ENCODE measurements at places on chromosomes 5 and 9. TPM values are rescaled to one million over a fixed set of nuclear protein-coding genes. Genes with fewer than 3 reads are reported as not detected.
A peak's percentile ranks its signal among the peaks of the same experiment; 100 is the strongest.

GRCh38 chr5:116404016-116404415 lies 170.6 kb downstream of the SEMA6A start:
- no peak for DNase-seq

DNA sequence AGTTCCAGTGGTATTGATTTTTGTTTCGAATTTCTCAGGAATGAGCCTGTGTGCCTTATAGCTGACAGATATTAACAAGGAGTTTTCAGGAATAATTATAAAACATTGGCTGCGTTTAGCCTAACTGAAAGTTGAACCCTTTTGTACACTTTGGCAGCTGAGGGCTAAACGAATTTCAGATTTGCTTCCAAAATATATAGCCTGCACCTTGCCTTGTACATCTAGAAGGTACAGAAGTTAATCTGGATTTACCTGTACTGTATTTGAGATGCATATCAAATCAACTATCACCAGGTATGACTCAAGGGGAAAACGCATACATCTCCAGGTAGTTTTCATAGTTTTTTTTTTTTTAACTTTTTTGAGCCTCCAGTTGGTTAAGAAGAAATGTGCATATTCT lies 1.9 kb upstream of the MSX2 start:
- DNase-seq: no peak

DNA sequence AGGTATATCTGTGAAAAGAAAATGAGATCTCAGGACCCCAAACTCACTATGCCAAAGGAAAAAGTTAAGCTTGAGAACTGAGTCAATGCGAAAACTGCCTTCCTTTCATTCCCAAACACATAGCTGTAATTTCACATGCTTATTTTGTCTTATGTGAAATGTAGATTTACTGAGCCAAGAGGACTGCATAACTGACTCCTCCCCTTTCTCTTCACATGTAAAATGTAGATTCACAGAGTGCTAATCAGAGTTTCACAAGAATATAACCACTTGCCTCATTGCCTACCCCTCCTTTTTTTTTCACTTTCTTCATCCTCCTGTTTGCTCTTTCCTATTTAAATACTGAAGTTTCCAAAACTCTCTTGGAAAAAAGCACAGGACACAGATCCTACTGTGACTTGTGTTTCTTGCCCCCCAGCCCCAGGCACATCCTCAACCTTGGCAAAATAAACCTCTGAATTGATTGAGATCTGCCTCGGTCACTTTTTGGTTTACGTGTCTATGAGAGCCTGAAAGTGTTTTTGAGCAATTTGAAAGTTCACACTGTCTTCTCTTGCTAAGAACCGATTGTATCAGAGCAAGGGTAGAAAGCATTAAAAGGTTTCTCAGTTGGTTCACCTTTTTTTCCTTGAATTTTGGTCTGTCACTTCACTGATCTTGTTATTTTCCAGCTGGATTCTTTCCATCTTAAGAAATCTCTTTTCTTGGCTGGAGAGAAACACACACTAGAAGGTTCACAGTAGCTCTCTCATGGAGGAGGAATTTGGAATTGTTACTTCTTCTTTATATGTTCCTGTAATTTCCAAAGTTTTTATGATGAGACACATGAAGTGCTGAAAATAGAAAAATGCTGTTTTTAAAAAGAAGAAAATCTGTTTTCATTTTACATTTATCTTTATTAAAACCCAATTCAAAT lies 44.8 kb upstream of the SNAPC3 start:
- peak; percentile 45 for DNase-seq

Gene FOXI1
- total RNA-seq: not detected

Gene PTPRD
- not detected for total RNA-seq

Gene IL13
- not detected for total RNA-seq
